ENCODE measurements at places on chromosomes 7 and 10.

GRCh38 chr7:101598422-101598985, 30.6 kb downstream of the MYL10 start:
- H3K4me3 ChIP-seq = no peak overlapping the region
- H3K27me3 ChIP-seq = peaks cover 6% of the 10 kb centered on the region
- H3K4me1 ChIP-seq = no peaks in the 10 kb centered on the region
- H3K36me3 ChIP-seq = no peaks in the 10 kb centered on the region

DNA sequence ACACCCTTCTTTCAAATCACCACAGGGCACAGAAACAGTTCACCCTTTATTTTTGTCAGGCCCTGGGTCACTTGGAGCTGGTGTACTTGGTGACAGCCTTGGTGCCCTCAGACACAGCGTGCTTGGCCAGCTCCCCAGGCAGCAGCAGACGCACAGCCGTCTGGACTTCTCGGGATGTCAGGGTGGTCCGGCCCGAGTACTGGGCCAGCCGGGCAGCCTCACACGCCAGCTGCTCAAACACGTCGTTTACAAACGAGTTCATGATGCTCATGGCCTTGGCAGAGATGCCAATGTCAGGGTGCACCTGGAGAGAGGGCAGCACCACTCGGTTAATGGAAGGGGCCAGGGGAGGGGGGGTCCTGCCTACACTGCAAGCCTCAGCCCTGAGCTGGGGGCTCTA, 2.5 kb downstream of the H2BK1 start:
- H3K27ac ChIP-seq = no peak overlapping the region
- no peak for DNase-seq
- peaks cover 9% of the 10 kb centered on the region for H3K4me1 ChIP-seq
- no peak overlapping the region for H3K4me3 ChIP-seq
- no peaks in the 10 kb centered on the region for H3K36me3 ChIP-seq

GRCh38 chr7:12120632-12121031, 90.5 kb upstream of the TMEM106B start:
- H3K27me3 ChIP-seq = no peaks in the 10 kb centered on the region
- no peak overlapping the region for H3K4me3 ChIP-seq
- H3K4me1 ChIP-seq = peaks cover 3% of the 10 kb centered on the region
- H3K27ac ChIP-seq = no peak overlapping the region
- no peaks in the 10 kb centered on the region for H3K36me3 ChIP-seq
- no peak for DNase-seq

DNA sequence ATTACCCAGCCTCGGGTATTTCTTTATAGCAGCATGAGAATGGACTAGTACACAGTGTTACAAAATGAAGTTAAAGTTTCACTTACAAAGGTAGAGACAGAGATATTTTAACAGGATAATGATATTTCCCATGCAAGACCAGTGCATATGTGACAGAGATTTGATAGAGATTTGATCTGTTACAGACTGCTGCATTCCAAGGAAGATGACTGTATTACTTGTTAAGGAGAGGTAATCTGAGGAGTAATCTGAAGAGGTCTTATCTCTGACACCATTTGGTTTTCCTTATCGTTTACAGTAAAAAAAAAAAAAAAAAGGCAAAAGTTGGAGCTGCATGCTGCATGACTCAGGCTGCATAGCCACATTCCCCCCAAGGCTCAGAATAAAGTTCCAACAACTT, 289.6 kb downstream of the POM121L12 start:
- DNase-seq = no peak
- no peaks in the 10 kb centered on the region for H3K4me1 ChIP-seq
- H3K4me3 ChIP-seq = no peak overlapping the region

GRCh38 chr7:34104992-34105391, 199.7 kb downstream of the BMPER start:
- peaks cover 4% of the 10 kb centered on the region for H3K36me3 ChIP-seq
- peaks cover 3% of the 10 kb centered on the region for H3K27me3 ChIP-seq
- DNase-seq = no peak
- no peak overlapping the region for H3K4me3 ChIP-seq

DNA sequence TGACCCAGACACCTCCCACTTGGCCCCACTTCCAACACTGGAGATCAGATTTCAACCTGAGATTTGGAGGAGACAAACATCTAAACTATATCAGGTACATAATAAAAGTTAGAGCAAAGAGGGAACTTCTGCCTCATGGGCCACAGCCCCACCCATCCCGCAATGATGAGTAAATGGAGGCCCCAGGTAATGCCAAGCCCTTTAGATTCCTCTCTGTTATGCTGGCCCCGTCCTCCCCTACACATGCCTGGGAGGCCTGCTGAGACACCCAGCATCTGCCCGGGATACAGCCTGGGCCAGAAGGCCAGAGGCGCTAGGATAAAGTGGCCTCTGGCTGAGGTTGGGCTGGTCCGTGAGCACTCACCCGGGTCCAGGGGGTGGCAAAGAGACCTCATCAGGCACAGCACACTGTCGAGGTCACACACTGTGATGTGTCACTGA, 185.5 kb upstream of the SH2B2 start:
- no peak overlapping the region for H3K27ac ChIP-seq
- peaks cover 4% of the 10 kb centered on the region for H3K27me3 ChIP-seq
- no peaks in the 10 kb centered on the region for H3K36me3 ChIP-seq
- no peak overlapping the region for H3K4me3 ChIP-seq
- H3K4me1 ChIP-seq = peaks cover 10% of the 10 kb centered on the region

GRCh38 chr7:137091396-137091795, 222.9 kb downstream of the CHRM2 start:
- no peaks in the 10 kb centered on the region for H3K36me3 ChIP-seq
- no peak overlapping the region for H3K27ac ChIP-seq
- H3K27me3 ChIP-seq = no peaks in the 10 kb centered on the region
- H3K4me3 ChIP-seq = no peak overlapping the region

DNA sequence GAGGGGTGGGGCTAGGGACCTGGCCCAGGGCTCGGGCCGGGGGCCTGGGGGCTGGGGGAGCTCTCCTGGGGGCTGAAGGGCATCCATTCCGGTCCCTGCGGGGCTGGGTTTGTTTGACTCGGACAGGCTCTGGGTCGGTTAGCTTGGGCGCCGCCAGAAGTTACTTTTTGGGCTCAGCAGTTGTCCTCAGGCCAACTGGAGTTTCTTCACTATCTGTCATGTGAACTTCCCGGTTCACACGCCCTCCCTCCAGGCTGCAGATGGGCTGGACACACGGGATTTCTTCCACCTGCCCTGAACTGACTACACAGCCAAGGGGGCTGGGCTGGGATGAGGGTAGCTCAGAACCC, 3.8 kb downstream of the SLC4A2 start:
- peaks cover 11% of the 10 kb centered on the region for H3K27me3 ChIP-seq
- H3K27ac ChIP-seq = no peak overlapping the region
- DNase-seq = no peak
- H3K4me1 ChIP-seq = peaks cover 14% of the 10 kb centered on the region
- H3K36me3 ChIP-seq = no peaks in the 10 kb centered on the region

GRCh38 chr7:711093-711921, 15.2 kb upstream of the DNAAF5 start:
- H3K27me3 ChIP-seq = peaks cover 11% of the 10 kb centered on the region
- H3K36me3 ChIP-seq = peaks cover 6% of the 10 kb centered on the region
- H3K4me1 ChIP-seq = no peaks in the 10 kb centered on the region
- H3K4me3 ChIP-seq = peak overlapping the region; percentile 34
- no peak for DNase-seq
- no peak overlapping the region for H3K27ac ChIP-seq

DNA sequence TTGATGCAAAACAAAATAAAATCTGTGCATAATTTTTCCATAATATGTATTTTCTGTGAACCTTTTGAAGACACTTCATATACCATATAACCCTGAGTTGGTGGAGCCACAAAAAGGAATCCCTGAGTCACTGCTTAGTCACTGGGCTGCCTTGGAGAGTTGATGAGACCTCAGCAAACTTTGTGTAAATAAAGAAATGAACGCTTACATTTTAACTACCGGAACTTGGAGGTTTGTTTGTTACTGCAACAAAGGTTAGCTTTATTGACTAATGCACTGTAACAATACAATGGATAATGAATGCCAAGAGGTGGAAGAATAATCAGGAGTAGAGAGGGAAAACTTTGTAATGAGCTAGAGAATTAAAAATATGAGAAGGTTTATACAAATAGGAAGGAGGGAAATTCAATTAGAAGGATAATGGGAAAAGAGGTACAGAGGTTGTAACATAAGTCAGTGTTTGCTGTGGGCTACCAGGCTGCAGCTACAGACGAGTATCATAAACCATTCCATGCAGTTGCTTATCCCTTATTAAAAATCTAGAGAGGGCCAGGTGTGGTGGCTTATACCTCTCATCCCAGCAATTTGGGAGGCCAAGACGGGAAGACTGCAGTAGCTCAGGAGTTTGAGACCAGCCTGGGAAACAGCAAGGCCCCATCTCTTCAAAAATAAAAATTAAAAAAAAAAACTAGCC, 1042.1 kb downstream of the TYW1 start:
- H3K4me3 ChIP-seq = no peak overlapping the region
- H3K4me1 ChIP-seq = no peaks in the 10 kb centered on the region
- no peaks in the 10 kb centered on the region for H3K36me3 ChIP-seq

DNA sequence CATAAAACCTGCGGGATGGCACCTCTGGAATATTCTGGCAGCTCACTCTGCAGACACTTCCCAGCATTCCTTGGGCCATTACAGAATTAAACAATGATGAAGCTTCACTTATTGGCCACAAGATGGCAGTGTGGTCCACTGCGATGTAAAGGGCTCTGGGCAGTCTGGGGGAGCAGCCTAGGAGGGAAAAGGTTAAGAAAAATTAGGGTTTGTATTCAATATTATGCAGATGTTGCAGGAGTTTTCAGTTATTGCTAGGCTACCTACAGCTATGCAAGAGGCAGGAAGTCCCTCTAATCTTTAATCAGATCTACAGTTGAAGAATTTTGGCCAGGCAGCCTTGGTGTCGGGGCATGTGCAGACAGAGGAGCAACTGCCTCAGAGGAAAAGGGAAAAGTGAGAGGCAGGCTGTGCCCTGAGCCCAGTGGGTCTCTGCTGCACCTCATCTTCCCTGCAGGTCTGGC, 233.2 kb upstream of the PRSS1 start:
- H3K36me3 ChIP-seq = no peaks in the 10 kb centered on the region
- peak; percentile 46 for DNase-seq
- no peak overlapping the region for H3K27ac ChIP-seq
- H3K4me3 ChIP-seq = no peak overlapping the region
- H3K4me1 ChIP-seq = peaks cover 38% of the 10 kb centered on the region

- no peaks in the 10 kb centered on the region for H3K36me3 ChIP-seq
- H3K27me3 ChIP-seq = no peaks in the 10 kb centered on the region
- peak overlapping the region; percentile 5 for H3K4me3 ChIP-seq
Observed at GRCh38 chr7:39461263-39461820, 104.9 kb upstream of the YAE1 start.

- H3K36me3 ChIP-seq = no peaks in the 10 kb centered on the region
- H3K4me1 ChIP-seq = peaks cover 5% of the 10 kb centered on the region
- H3K27ac ChIP-seq = peak overlapping the region; percentile 20
- no peak overlapping the region for H3K4me3 ChIP-seq
- DNase-seq = peak; percentile 25
- H3K27me3 ChIP-seq = no peaks in the 10 kb centered on the region
Observed at GRCh38 chr7:5827755-5828154, 46.3 kb upstream of the RNF216 start.

GRCh38 chr10:45224219-45224841, 91.1 kb downstream of the OR13A1 start:
- no peak overlapping the region for H3K27ac ChIP-seq
- DNase-seq = no peak
- H3K4me3 ChIP-seq = no peak overlapping the region
- H3K27me3 ChIP-seq = peaks cover 2% of the 10 kb centered on the region

DNA sequence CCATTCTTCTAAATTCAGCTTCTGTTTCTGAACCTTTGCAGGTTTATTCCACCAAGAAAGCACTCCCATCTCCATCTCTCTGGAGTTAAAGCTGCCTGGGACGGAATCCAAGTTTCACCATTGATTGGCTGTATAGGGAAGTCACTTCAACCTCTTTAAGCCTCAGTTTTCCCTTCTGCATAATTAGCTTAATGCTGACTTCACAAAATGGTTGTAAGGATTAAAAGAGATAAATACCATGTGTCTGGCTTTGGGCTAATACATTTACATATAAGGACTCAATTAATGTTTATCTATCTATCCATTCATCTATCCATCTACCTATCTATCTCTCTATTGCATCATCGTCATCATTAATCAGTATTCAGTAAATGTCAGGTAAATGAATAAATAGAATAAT, 629.6 kb upstream of the MGMT start:
- no peak overlapping the region for H3K27ac ChIP-seq
- no peaks in the 10 kb centered on the region for H3K4me1 ChIP-seq
- H3K27me3 ChIP-seq = no peaks in the 10 kb centered on the region
- DNase-seq = no peak
- H3K4me3 ChIP-seq = no peak overlapping the region
- H3K36me3 ChIP-seq = no peaks in the 10 kb centered on the region

DNA sequence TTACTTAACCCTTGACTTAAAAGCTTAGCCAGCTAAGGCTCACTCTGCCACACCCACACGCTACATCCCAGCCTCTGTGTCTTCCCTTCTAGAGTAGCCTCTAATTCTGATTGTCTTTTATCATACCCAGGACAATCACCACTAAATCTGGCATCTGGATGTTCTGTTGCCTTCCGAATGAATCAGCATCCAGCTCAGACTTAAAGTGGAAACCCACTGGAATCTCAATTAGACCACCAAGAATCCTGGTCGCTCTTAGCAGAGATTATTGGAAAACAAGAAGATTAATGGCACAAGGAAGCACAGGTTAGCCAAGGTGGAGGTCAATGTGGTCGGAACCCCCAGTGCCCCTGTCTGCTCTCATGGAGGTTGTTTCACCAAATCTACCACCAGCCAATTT, 404.2 kb upstream of the FOXK1 start:
- H3K27ac ChIP-seq = no peak overlapping the region
- H3K4me1 ChIP-seq = peaks cover 24% of the 10 kb centered on the region
- peaks cover 23% of the 10 kb centered on the region for H3K27me3 ChIP-seq
- no peak overlapping the region for H3K4me3 ChIP-seq
- no peak for DNase-seq
- H3K36me3 ChIP-seq = peaks cover 16% of the 10 kb centered on the region

DNA sequence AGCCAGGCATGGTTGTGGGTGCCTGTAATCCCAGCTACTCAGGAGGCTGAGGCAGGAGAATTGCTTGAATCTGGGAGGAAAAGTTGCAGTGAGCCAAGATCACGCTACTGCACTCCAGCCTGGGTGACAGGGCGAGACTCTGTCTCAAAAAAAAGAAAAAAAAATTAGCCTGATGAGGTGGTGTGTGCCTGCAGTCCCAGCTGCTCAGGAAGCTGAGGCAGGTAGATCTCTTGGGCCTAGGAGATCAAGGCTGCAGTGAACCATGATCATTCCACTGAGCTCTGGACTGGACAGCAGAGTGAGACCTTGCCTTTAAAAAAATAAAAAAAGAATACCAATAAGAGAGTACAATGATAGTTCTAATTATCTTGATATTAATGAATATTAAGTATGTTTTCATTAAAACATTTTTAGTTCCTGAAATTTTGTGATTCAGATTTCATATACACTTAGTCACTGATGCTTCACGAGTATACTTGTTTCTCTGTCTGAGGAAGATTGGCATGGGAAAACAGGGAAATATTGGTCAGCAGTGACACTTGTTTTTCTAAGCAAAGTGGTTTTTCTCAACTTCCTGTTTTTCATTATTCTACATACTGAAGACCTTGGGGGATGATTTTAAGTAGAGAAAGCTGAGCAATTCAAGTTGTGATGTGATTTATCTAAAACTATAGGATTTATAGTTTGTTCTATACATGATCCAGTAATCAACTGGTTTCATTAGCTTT, 76.8 kb downstream of the ADK start:
- no peak overlapping the region for H3K27ac ChIP-seq
- H3K4me3 ChIP-seq = no peak overlapping the region
- no peaks in the 10 kb centered on the region for H3K4me1 ChIP-seq
- no peak for DNase-seq
- no peaks in the 10 kb centered on the region for H3K36me3 ChIP-seq
- no peaks in the 10 kb centered on the region for H3K27me3 ChIP-seq

- peaks cover 2% of the 10 kb centered on the region for H3K4me1 ChIP-seq
- H3K36me3 ChIP-seq = peaks cover 13% of the 10 kb centered on the region
- peaks cover 2% of the 10 kb centered on the region for H3K27me3 ChIP-seq
- H3K27ac ChIP-seq = peak overlapping the region; percentile 50
Observed at GRCh38 chr7:75624134-75624832, 114.5 kb downstream of the HIP1 start.
